Activated naive CD4-positive, alpha-beta T cell treated with anti-CD3 and anti-CD28 coated beads for 36 hours (primary cell): ENCODE measurements at places on chromosomes 1 and 21. TPM values are rescaled to one million over a fixed set of nuclear protein-coding genes. Genes with fewer than 3 reads are reported as not detected.

LY9 gene
- 19.5 TPM for total RNA-seq

- no peaks in the 10 kb centered on the region for H3K36me3 ChIP-seq
- peak within 1 kb of the TSS; percentile 73 for H3K4me3 ChIP-seq
- H3K27ac ChIP-seq, result no peak within 1 kb of the TSS
- peak; percentile 49 for DNase-seq
These were observed at the start of gene PSEN2 for GRCh38 chr1:226870401-226871279. TSS of gene PSEN2 (plus strand) at chr1:226870616. CDS start at chr1:226881908, 11,292 bp downstream.

GRCh38 chr1:162303004-162303344 lies 73.7 kb downstream of the SPATA46 start:
- no peaks in the 10 kb centered on the region for H3K4me1 ChIP-seq
- no peak overlapping the region for H3K4me3 ChIP-seq
- H3K36me3 ChIP-seq, result no peaks in the 10 kb centered on the region
- no peak overlapping the region for H3K27ac ChIP-seq

- H3K36me3 ChIP-seq, result no peaks in the 10 kb centered on the region
- H3K27me3 ChIP-seq, result peaks cover 8% of the 10 kb centered on the region
- no peak overlapping the region for H3K27ac ChIP-seq
- H3K4me3 ChIP-seq, result no peak overlapping the region
These were observed 91.2 kb downstream of the TRABD2B start for GRCh38 chr1:47906009-47906432.

DNA sequence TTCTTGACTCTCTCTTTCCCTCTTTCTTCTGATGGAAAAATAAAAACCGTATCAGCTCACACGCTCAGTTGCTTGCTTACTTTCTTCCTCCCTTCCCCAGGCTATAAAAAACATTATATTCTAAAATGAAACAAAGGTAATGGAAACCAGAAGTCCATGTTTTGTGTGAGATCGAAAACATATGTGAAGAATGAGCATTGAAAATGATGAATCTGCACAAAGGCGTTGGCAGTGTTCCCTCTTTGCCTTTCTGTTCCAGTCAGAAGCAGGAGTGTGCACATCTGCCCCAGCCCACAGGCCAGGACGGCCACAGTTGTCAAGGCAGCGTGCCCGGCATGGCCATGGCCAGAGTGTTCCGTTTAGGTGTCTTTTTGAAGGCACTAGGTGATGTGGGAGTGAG lies 185.3 kb upstream of the USP24 start:
- no peak overlapping the region for H3K4me3 ChIP-seq
- H3K27ac ChIP-seq, result no peak overlapping the region
- H3K36me3 ChIP-seq, result no peaks in the 10 kb centered on the region
- peaks cover 24% of the 10 kb centered on the region for H3K27me3 ChIP-seq
- no peak for DNase-seq
- no peaks in the 10 kb centered on the region for H3K4me1 ChIP-seq

- no peaks in the 10 kb centered on the region for H3K36me3 ChIP-seq
- peak; percentile 73 for DNase-seq
- no peak overlapping the region for H3K4me3 ChIP-seq
- H3K27me3 ChIP-seq, result peaks cover 11% of the 10 kb centered on the region
These were observed 68.9 kb downstream of the TENT5C start for GRCh38 chr1:117674521-117675400.

DNA sequence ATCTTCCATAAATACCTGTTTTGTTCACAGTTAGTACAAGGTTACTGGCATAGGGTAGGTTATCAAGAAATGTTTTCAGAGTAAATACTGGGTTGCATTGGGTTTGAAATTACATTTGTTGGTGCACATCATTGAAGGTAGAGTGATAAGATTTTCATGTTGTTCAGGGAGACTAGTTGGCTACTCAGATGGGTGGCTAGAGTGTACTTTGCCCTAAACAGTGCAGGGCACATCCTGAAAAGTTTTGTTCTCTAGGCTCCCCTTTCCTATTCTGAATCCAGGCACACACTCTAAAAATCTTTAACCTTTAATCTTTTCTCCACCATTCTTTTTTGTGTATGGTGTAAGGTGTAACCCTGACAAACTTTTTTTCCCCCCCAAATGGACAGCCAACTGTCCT lies 18.0 kb downstream of the POU2F1 start:
- peaks cover 18% of the 10 kb centered on the region for H3K4me1 ChIP-seq
- no peak overlapping the region for H3K4me3 ChIP-seq
- H3K27me3 ChIP-seq, result no peaks in the 10 kb centered on the region

DNA sequence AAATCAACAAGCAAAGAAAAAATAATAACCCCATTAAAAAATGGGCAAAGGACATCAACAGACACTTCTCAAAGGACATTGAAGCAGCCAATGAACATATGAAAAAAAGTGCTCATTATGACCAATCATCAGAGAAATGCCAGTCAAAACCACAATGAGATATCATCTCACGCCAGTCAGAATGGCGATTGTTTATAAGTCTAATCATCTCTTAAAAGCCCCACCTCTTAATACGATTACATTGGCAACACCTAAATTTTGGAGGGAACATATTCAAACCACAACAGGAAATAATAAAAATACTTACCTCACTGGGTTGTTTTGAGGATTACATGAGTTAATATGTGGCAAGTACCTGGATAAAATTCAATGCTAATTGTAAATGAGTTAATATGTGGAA lies 57.1 kb upstream of the PLPPR4 start:
- no peaks in the 10 kb centered on the region for H3K27me3 ChIP-seq
- DNase-seq, result no peak
- H3K4me1 ChIP-seq, result peaks cover 2% of the 10 kb centered on the region
- no peak overlapping the region for H3K4me3 ChIP-seq
- no peak overlapping the region for H3K27ac ChIP-seq
- no peaks in the 10 kb centered on the region for H3K36me3 ChIP-seq

- peaks cover 2% of the 10 kb centered on the region for H3K27me3 ChIP-seq
- H3K4me1 ChIP-seq, result no peaks in the 10 kb centered on the region
- no peak overlapping the region for H3K27ac ChIP-seq
These were observed 491.0 kb downstream of the MATN1 start for GRCh38 chr1:30232288-30232899.

- no peak overlapping the region for H3K27ac ChIP-seq
- DNase-seq, result no peak
- H3K27me3 ChIP-seq, result no peaks in the 10 kb centered on the region
- H3K4me1 ChIP-seq, result peaks cover 9% of the 10 kb centered on the region
- no peaks in the 10 kb centered on the region for H3K36me3 ChIP-seq
These were observed 40.9 kb downstream of the TNFRSF9 start for GRCh38 chr1:7899741-7900140.

GRCh38 chr1:75587692-75588091 lies 23.2 kb downstream of the SLC44A5 start:
- H3K36me3 ChIP-seq, result no peaks in the 10 kb centered on the region
- H3K27ac ChIP-seq, result no peak overlapping the region
- H3K4me1 ChIP-seq, result no peaks in the 10 kb centered on the region
- no peak for DNase-seq

- H3K27me3 ChIP-seq, result no peaks in the 10 kb centered on the region
- H3K27ac ChIP-seq, result peak overlapping the region; percentile 68
- peak overlapping the region; percentile 75 for H3K4me3 ChIP-seq
- H3K4me1 ChIP-seq, result peaks cover 36% of the 10 kb centered on the region
- H3K36me3 ChIP-seq, result peaks cover 20% of the 10 kb centered on the region
These were observed 1.7 kb downstream of the KIAA2013 start for GRCh38 chr1:11924334-11925195.
